ENCODE measurements at places on chromosomes 5 and 9.

GRCh38 chr5:21140987-21141386, 1153.0 kb upstream of the CDH18 start:
- no peak for DNase-seq

DNA sequence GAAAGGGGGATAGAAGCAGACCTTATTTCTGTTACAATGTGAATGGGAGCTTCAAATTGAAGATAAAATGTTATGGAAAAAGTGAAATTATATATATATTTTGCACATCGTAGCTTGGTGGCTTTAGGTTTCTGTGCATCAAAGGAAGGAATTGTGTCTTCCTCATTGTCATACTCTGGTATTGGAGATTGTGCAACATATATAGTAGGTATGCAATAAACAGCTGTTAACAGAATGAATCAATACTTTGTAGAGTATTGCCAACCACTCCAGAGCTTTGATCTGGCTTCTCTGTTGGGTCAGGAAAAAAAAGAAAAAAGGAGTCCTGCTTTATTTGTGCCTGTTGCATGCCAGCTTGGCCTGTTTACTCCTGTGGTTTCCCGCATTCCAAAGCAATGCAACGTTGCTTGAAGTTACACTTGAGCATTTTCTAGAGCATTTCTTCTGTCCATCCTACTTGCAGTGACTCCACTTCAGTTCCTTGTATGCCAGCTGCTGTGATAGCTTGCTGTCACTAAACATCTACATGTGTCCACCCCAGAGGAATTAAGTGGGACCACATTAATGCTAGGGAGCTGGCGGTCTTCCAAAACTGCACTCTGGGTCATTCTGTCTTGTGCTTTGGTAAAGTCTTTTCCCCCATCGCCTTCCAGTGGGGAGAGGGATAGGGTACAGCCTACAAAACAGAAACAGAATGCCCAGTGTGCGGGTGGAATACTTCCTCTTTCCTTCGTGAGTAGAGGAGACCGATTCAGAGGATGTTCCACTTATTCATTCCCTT, 62.0 kb upstream of the MEF2C start:
- DNase-seq = no peak

GRCh38 chr5:179679014-179679674, 1.7 kb downstream of the CBY3 start:
- no peak for DNase-seq

DNA sequence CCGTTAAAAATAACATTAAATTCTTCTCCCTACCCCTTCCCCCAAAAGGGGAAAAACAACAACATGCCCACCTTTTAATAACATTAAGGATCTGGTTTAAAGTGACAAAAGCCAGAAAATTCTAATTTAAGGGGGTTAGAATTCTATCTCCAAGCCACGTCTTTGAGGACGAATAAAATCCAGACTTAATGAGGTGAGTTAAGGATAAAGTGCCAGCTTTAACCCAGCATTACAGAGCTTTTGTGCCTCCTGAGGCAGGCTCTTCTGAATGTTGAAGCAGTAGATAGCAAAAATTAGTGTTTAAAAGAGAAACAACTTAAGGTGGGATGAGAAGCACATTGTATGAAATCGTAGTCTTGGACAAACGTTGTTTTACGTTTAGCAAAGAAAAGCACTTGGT, 329.0 kb upstream of the MPDZ start:
- DNase-seq = no peak

DNA sequence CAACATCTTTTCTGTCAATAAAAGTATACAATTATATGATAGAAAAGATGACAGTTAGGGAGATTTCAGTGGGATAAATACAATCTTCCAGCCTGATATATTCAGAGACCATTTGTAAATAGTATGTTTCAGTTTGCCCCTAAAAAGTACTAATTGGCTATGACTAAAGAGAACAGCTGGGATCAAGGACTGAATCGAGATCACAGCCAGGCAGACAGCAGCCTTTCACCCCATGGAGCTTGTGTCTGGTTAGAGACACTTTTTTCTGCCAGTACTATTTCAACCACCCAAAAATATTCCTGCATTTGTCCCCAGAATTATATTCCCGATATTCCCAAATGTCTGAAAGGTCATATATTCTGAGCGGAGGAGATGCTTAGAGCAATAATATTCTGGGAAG, 577.3 kb upstream of the TLE4 start:
- DNase-seq = no peak

- DNase-seq = no peak
Observed at GRCh38 chr5:81212211-81212751, 20.8 kb upstream of the CKMT2 start.

GRCh38 chr5:124872615-124873014, 126.2 kb upstream of the ZNF608 start:
- no peak for DNase-seq

GRCh38 chr5:66789434-66789833, 193.2 kb downstream of the MAST4 start:
- no peak for DNase-seq

DNA sequence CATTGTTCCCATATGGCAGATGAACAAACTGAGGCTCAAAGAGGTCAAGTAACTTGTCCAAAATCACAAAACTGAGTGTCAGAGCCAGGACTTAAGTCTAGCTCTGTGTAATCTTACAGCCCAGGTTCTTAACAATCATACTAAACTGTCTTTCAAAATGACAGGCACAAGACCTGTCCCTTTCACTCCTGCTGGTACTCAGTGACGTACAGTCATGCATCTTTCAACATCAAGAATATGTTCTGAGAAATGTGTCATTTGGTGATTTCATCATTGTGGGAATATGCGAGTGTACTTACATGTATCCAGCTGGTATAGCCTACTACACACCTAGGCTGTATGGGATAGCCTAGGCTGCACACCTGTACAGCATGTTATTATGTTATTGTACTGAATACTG, 646.8 kb upstream of the WWC1 start:
- no peak for DNase-seq

GRCh38 chr9:78614892-78615291, 318.0 kb downstream of the PSAT1 start:
- no peak for DNase-seq

DNA sequence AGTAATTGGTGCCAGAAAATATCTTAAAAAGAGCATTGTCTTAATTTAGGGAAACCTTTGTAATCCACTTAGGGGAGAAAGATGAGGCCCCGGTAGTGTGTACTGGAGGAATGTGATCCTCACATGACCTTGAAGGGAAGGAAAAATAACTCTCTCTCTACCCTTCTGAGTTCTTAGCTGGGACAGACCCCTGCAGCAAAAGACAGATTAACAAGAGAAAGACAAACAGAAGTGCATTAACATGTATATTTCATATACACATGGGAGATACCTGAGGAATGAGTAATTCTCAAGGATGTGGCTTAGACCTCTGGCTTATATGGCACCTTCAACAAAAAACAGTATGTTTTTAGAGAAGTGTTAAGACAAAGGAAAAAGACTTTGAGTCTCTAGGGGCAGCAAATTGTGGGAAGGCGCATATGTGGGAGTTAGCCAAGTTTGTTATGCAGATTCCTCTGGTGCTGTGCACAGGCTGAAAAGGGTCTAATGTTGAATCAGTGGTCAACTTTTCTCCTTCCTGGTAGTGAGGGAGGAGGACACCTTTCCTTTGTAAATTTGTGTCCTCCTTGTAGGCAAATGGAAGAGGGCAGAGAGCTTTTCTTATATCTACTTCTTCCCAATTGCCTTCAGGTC, 138.8 kb downstream of the LRRC70 start:
- DNase-seq = no peak

- no peak for DNase-seq
Observed at GRCh38 chr5:17061973-17062470, 125.9 kb upstream of the MYO10 start.

GRCh38 chr5:29983528-29984155, 1209.8 kb upstream of the CDH6 start:
- DNase-seq = no peak

DNA sequence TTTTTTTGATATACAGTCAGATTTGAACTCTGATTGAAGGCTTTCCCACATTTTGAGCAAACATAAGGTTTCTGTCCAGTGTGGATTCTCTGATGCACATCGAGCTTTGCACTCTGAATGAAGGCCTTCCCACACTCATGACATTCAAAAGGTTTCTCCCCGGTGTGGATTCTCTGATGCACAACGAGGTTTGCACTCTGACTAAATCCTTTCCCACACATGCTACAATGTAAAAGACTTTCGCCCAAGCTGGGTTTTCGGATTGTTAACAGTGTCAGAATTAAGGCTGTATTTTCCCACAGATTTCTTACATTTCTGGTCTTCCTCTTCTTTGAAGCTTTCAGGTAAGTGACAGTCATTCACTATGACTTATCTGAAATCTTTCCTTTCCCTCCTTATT, 44.3 kb downstream of the GHR start:
- DNase-seq = no peak

DNA sequence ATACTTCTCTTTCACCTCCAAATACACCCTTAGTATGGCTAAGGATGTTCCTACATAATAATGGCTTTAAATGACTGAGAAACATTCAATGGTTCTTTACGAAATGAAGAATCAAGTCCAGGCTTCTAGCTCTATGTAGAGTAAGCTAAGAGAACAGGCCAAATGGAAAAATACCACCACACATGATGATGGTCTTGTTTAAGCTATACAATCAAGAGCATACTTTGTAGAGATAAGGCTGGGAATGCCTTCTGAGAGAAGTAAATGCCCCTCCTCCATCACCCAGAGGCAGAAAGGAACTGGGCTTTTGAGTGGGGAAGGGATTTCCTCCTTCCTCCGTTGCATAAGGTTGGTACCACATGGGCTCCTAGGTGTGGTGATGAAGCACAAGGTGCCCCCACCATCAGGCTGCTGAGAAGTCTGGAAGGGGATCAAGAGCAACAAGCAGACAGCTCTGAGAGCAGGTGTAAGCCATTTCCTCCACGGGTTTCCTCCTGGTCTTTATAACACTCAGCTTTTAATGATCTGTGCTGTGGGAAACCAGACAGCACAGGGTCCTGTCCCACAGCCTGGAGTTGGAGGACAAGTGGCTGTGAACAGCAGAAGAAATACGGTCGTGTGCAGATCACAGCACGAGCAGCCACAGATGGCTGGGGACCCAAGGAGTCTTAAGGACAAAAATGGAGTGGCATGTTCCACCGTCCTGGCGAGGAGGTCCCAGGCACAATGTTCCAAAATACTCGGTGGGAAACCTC, 396.9 kb downstream of the CTNND2 start:
- no peak for DNase-seq

DNA sequence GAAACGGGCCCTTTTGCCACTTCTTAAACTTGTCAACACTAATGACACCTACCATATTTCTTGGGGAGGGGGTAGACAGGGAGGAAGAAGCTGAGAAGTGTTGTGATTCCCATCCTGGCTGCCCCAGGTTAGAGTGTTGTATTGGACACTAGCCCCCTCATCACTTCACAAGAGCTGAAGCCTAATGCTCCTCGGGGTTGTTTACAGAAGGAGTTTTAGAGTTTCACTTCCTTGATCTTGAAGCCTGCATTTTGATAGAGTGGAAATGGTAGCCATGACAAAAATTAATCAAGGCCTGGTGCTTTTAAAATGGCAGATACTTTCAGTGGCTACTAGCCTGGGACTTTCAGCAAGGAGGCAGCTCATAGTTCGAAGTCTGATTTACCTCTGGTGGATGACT, 11.0 kb upstream of the FAM120AOS start:
- DNase-seq = no peak

DNA sequence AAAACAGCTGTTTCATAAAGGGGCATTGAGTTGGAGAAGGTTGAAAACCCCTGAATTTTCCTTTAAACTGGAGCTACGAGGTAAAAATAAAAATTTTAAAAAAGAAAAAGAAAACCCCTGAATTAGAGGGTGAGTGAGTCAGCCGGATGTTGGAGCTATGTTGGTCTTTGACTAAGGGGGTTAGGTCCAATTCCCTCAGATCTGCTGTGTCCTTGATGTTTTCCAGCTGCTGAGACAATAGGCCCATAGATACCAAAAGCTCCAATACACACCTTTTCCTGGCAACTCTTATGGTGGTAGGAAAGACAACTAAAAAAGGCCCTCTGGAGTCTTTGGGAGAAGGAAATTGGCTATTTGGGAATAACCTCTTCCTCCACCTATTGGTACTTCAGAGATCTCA, 79.4 kb upstream of the SAP30L start:
- DNase-seq = no peak

DNA sequence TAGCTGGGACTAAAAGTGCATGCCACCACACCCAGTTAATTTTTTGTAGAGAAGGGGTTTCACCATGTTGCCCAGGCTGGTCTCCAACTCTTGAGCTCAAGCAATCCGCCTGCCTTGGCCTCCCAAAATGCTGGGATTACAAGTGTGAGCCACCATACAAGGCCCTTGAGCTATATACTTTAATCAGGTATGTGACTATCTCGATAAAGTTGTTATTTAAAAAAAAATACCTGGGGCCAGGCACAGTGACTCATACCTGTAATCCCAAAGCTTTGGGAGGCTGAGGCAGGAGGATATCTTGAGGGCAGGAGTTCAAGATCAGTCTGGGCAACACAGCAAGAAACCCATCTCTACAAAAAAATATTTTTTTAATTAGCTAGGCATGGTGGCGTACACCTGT, 19.2 kb downstream of the RNF145 start:
- DNase-seq = no peak

DNA sequence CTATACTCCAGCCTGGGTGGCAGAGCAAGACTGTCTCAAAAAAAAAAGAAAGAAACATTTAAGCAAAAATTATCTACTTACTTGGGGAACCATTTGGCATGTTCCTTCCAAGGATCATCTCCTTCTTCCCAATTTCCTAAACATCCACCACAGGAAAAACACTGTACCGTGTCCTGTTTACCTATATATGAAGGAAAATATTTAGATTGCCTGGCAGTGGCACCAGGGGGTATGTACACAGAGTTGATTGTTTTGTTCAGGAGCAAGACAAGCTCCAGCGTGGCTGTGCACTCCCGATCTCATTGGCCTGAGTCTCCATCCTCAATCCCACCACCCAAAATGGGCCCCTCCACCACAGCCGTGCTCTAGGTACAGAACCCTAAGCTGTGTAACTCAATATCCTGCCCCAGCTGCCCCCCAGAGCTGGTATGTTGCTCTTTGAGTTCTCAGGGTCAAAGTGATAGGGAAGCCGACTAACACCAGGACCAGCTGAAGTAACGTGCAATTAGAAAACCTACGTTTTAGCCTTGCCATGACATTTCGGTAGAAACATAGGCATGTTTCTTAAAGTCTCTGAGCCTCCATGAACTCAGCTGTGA, 13.8 kb downstream of the NAIP start:
- no peak for DNase-seq

- DNase-seq = no peak
Observed at GRCh38 chr5:87354496-87354895, 58.2 kb downstream of the CCNH start.

DNA sequence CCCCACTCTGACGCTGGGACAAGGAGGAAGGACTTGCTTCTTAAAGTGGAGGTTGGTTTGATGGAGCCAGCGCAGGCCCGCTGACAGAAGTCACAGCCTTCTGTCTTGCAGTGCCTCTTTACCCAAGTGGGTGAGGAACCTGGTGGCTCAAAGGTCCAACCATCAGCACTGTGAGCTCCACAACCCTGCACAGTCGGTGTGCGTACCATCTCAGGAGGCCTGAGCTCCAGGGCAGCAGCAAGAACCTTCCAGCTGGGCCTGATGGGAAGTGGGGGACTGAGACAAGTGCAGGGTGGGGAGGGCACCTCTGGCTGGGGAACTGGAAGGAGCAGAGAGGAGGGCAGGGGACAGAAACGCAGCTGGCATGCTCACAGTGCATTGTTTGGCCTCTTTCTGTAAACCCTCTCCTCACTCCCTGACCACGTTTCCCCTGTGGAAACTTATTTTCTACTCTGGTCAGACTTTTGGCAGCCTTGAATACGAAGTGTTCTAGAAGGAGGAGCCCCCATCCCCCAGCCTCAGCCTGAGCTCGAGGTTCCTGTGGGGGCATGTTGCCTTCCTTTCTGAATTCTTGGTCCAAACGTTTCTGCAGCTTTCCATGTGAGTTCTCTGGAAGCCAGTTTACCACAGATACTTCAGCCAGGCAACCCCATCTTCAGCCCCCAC, 178.5 kb upstream of the PITX1 start:
- no peak for DNase-seq

Measured in stimulated activated CD8-positive, alpha-beta memory T cell treated with anti-CD3 and anti-CD28 coated beads, Interleukin-4, amount 100 ng/mL, for 4 hours (primary cell).